ENCODE measurements at places on chromosomes 12 and 14. TPM values are rescaled to one million over a fixed set of nuclear protein-coding genes. Genes with fewer than 3 reads are reported as not detected.

GRCh38 chr12:114588061-114588460 lies 95.9 kb downstream of the TBX3 start:
- no peak for DNase-seq

CLEC1B gene
- not detected for total RNA-seq

STAT6 gene
- total RNA-seq = 67.8 TPM

OASL gene
- 1.4 TPM for total RNA-seq

DNA sequence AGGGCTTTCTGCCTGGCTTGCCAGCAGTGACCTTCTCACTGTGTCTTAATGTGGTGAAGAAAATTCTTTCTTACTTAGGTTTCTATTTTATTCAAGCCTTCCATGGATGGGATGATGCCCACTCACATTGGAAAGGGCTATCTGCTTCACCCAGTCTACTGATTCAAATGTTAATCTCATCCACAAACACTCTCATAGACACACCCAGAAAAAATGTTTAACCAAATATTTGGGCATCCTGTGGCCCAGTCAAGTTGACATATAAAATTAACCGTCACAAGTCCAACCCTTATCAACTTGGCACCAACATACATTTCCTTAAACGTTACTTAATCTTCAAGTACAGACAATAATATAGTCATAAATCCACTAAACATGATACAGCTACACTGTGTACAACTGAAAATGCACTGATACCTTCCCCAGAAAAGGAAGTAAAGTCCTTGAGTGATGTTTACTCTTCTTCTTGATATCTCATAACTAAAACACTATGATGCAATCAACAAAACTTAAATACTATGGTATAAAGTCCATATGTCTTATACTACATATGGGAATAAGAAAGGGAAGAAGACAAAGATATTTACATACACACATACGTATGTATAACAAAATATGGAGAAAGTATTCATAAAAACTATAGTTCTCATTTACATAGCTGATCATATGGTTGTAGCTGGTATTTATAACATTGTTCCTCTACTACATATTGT lies 394.7 kb upstream of the NOVA1 start:
- no peak for DNase-seq

ATG2B gene
- 12.0 TPM for total RNA-seq

DNA sequence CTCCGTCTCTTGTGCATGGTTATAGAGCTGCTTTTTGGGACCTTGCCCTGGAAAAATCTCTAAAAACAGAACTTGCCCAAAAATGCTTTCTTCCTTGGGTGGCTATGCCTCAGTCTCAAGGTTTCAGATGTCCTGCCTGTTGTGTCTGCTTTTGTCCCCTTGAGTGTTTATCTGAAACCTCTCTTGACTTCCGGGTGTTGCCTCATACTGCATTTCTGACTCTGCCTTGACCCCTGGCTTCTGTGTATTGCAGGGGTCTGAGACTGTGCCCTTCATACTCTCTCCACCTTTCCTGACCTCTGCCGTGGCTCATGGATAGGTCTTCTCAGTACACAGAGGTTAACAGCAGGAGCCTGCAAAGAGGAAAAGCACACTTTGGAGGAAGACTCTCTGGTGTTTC lies 124.8 kb upstream of the NTF3 start:
- DNase-seq = no peak

GRCh38 chr12:105378911-105379310 lies 48.4 kb downstream of the C12orf75 start:
- no peak for DNase-seq

DNA sequence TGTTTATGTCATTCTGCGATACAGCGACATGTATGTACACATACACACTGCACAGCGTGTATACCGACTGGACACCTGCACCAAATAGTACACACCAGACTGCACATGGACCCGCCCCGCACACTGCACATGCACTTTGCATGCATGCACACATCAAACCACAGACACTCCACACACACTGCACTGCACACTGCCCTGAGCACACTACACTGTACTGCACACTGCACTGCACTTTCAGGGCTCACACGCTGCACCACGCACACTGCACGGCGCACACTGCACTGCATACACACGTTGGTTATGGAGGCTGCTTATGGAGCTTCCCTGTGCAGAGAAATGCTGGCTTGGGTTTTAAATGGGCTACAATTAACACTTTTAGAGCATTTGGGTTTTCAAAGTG lies 1.6 kb downstream of the PAPLN start:
- DNase-seq = no peak

INHBC gene
- not detected for total RNA-seq

NOVA1 gene
- 1.4 TPM for total RNA-seq

- no peak for DNase-seq
These were observed 64.9 kb upstream of the DAAM1 start for GRCh38 chr14:59123531-59123930.

GRCh38 chr12:30180602-30181001 lies 396.9 kb upstream of the TMTC1 start:
- DNase-seq = no peak

- no peak for DNase-seq
These were observed 15.1 kb upstream of the RPLP0 start for GRCh38 chr12:120215766-120216735.

- DNase-seq = no peak
These were observed 96.8 kb upstream of the IFNG-AS1 start for GRCh38 chr12:67892259-67893021.

SALL2 gene
- total RNA-seq = 17.1 TPM

Measured in kidney epithelial cell (primary cell).